SK-MEL-5 (cell line): ENCODE measurements at places on chromosomes 5 and 9. TPM values are rescaled to one million over a fixed set of nuclear protein-coding genes. Genes with fewer than 3 reads are reported as not detected.

The C9orf50 gene
- total RNA-seq: not detected in 2 replicates

The CEL gene
- 0.11 TPM in 1 of 2 replicates, not detected in the other for total RNA-seq

The ANXA1 gene
- 25.0 and 27.0 TPM in 2 replicates for total RNA-seq

The CCDC192 gene
- not detected in 2 replicates for total RNA-seq

GRCh38 chr5:26553079-26553478, 485.3 kb downstream of the CDH9 start:
- peak; percentile 12 for DNase-seq

DNA sequence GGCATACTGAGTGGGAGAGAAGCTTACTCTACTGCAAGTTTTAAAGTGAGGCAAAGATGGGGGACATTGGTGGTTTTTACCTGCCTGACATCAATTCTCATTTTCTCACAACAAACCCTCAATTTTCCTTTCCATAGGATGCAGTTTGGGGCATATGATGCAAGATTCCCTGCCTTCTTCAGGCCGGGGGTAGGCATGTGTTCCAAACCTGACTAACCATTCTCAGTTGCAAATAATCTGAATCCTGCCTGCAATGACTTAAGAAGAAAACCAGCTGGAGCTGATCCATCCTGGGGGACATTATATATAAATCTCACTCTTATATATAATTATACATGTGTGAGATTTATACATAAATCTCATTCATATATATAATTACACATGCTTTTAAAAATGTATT, 223.6 kb upstream of the EFNA5 start:
- DNase-seq: no peak

The EDIL3 gene
- total RNA-seq: 8.2 and 8.5 TPM in 2 replicates

GRCh38 chr5:96509316-96509715, 76.3 kb upstream of the PCSK1 start:
- DNase-seq: no peak

The LHX3 gene
- total RNA-seq: not detected in 2 replicates

- no peak for DNase-seq
These were observed 126.8 kb downstream of the SPATA31D1 start for GRCh38 chr9:82115331-82115730.

DNA sequence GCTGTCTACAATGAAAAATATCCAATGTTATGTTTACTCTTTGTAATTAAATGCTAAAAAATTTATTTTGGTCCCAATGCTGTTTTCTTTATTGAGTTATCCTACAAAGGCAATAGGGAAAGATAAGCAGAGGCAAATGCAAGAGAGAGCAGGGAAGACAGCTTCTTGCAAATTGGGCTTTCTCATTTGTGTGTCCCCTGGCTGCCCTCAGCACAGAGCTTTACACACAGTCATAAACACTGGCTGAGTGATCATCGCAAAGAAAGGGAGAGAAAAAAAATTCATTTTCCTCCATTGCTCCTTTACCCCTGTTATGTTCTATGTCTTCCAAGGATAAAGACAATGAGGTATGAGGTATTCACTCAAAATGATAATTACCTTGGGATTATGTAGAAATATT, 2.3 kb upstream of the TSSK1B start:
- no peak for DNase-seq

DNA sequence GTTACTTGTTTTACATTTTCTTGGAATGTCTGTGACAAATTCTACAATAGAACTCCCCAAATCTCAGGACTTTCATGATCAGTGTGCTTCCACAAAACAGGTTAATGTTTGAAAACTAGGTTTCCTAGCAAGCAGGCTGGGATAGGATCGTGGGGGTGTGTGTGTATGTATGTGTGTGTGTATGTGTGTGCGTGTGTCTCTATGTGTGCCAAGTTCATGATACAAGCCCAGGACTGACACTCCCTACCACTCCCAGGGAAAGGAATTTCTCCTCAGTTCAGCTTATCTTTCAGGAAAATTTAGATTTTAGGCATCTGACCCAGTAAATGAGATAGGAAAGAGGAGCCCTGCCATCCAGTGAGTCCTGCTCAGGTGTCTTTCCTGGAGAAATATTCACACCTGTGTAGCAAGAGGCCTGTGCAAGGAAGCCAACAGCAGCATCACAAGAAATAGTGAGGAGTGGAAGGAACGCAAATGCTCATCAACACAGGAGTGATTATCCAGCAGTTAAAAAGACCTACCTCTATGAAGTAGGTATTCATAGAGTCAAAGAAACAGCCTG, 13.8 kb upstream of the ABLIM3 start:
- DNase-seq: no peak

DNA sequence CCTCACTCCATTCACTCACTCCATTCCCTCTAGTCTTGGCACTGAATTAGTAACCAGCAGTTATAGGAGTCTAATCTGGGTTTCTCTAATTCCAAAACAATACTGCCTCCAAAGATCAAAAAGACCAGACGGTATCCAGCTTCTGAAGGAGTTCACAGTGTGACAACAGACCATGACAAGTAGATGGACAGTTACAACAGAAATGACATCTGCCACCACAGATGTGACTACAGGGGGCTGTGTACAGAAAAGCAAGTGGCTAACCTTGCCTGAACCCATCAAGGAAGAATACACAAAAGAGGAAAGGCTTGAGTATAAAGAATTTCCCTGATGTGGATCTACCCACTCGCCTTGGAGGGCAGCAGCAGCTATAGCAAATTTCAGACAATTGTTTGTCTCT, 112.4 kb downstream of the ACTL7B start:
- no peak for DNase-seq

DNA sequence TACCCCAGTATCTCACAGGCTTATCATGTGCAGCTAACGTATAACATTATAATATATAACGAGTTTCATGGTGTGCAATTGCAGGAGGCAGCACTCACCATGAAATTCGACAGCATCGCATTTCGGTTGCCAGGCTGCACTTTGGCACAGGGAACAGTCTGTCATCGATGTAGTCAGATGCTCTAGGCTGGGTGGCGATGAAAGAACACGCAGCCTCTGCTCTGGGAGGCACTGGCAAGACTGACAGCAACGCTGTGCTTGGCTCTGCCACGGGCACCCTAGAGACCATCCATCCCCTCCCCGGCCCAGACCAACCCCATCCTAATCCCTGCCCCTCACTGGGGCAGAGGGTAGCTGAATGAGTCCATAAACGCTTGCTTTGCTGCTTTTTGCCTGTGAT, 290.8 kb downstream of the MED10 start:
- DNase-seq: no peak

- no peak for DNase-seq
These were observed 23.6 kb upstream of the TNFSF8 start for GRCh38 chr9:114953959-114954358.

- no peak for DNase-seq
These were observed 843.8 kb downstream of the DTWD2 start for GRCh38 chr5:118144540-118144939.

DNA sequence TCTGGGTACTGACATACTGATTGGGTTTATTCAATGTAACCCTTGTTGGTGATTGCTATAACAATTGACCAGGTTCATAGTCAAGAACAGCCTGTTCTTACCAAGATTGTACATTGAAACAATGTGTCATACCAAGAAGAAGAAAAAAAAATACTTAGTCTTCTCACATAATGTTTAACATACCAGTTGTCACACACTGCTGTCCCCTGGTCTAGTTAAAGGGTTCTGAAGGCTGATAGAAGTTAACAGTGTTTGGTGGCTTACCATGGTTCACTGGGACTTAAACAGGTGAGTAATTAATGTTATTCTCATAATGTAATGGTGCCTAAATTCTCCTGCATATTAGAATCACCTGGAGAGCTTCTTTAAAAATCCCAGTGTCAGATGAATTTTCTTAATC, 18.5 kb upstream of the CDC42SE2 start:
- DNase-seq: no peak

GRCh38 chr5:135696317-135696716, 117.5 kb upstream of the CXCL14 start:
- DNase-seq: no peak

GRCh38 chr9:6566409-6567139, 79.0 kb downstream of the GLDC start:
- DNase-seq: peak; percentile 59

The NUDT2 gene
- 14.5 and 17.7 TPM in 2 replicates for total RNA-seq

DNA sequence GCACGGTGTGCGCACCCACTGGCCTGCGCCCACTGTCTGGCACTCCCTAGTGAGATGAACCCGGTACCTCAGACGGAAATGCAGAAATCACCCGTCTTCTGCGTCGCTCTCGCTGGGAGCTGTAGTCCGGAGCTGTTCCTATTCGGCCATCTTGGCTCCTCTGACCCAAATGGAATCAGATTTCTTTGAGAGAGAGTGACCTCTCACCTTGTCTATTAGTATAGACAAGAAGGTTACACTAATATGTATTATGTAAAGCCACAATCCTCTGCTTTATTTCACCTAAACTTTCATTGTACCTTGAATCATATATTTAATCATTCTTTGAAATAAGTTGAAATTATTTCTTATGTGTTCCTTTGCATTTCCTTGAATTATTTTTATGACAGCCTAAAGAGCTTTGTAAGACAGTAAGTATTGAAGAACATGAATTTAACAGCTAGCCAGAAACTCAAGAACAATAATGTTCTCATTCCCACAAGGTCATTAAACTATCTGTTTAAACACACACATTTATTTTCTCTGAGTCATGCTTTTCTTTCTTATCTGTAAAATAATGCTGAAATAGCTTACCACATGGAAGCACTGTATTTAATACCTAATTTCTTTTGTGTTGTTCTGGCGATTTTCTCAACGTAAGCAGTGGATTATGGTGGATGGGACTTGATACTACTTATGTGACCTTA, 91.8 kb upstream of the DMRTA1 start:
- no peak for DNase-seq

DNA sequence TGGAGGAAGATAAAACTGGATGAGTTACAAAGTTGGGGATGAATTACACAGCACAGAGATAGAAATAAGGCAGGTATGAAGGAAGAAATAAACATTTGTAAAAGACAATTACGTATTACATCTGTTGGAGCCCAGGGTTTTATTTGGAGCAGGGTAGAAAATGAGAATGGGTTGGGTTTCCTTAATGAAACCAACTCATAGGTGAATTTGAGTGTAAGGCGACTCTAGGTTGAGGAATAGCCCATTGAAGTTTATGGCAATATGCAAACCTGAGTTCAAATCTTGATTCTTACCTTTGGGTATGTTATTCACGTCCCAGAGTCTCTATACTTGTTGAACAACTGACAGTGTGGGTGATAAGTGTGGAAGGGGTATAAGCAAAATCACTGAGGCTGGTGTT, 422.3 kb upstream of the WWC1 start:
- no peak for DNase-seq

DNA sequence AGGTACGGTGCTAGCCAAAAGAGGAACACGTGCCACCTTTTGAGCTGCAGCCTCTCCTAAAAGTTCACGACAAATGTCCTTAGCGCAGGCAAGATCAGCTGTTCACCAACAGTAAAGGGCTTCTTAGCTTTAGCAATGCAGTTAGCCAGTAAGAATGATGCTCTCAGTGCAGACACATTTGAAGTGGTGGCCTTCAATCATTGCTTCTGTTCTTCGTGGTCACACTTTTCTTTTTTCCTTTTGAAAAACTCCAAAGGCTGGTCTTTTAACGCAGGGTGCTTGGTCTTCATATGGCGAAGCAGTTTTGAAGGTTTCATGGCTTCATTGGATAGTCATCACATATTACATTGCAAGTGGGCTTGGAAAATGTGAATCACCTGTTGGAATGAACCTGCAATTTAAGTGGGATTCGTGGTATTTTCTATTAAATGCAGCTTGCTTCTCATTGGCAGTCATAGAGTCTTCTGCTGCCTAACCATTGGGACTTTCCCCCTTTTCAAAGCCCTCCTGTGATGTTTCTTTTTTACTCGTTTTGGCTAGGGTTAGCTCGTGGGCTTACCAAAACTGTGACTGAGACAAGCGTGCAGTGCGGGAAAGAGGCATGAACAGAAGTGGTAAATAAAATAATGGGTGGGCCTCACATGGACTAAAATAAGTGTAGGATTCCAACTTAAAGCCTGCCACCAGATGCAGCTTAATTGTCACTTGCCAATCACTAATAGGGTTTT, 100.9 kb downstream of the MRPL36 start:
- no peak for DNase-seq

DNA sequence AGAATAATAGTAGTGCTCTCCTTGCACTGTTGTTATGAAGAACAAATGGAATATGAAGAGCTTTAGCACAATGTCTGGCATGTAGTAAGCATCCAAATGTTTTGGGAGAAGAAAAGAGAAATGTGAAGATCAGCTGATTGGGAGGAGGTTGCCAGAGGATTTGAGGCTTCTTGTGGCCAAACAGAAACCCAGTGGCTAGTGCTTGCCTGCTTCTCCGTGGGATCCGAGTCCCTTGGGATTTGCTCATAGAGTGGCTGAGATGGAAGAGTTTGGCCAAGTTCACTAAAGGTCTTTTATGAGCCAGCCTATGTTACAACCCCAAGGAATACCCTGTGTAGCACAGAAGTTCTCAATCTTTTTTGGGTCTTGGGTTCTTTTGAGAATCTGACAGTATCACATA, 86.0 kb downstream of the ANGPTL2 start:
- DNase-seq: no peak

- DNase-seq: peak; percentile 25
These were observed 45.2 kb upstream of the ANKRD31 start for GRCh38 chr5:75281716-75282465.

The NR5A1 gene
- not detected in 2 replicates for total RNA-seq

- DNase-seq: no peak
These were observed 8.5 kb upstream of the TGFBR1 start for GRCh38 chr9:99096409-99096808.

GRCh38 chr9:119881898-119882297, 512.7 kb upstream of the BRINP1 start:
- DNase-seq: no peak

The SGCD gene
- 27.2 and 32.3 TPM in 2 replicates for total RNA-seq

DNA sequence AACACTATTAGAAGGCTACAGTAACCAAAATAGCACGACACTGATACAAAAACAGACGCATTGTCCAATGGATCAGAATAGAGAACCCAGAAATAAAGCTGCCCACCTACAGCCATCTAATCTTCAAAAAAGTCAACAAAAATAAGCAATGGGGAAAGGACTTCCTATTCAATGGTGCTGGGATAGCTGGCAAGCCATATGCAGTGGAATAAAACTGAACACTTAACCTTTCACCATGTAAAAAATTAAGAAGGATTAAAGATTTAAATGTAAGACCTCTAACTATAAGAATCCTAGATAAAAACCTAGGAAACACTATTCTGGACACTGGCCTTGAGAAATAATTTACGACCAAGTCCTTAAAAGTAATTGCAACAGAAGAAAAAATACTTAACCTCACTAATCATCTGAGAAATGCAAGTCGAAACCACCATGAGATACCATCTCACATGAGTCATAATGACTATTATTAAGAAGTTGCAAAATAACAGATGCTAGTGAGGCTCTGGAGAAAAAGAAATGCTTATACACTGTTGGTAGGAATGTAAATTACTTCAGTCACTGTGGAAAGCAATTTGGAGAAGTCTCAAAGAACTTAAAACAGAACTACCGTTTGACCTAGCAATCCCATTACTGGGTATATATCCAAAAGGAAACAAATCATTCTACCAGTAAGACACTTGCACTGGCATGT, 203.3 kb upstream of the CDH9 start:
- DNase-seq: peak; percentile 63

DNA sequence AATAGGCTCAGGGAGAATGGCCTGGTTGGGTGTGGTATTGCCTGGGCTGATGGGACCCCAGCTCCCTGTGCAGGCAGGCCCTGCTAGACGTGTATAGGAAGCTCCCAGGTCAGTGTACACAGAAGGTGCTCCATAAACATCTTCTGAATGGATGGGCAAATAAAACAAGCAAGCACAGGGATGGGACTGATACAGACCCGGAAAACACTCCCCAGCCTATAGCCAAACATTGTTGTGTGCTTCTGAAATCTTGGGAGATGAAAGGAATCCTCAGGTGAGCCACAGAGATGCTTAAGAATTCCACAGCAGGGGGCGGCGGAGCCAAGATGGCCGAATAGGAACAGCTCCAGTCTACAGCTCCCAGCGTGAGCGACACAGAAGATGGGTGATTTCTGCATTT, 151.8 kb downstream of the ENTREP1 start:
- DNase-seq: no peak
